ENCODE measurements at places on chromosomes 5 and 9.

DNA sequence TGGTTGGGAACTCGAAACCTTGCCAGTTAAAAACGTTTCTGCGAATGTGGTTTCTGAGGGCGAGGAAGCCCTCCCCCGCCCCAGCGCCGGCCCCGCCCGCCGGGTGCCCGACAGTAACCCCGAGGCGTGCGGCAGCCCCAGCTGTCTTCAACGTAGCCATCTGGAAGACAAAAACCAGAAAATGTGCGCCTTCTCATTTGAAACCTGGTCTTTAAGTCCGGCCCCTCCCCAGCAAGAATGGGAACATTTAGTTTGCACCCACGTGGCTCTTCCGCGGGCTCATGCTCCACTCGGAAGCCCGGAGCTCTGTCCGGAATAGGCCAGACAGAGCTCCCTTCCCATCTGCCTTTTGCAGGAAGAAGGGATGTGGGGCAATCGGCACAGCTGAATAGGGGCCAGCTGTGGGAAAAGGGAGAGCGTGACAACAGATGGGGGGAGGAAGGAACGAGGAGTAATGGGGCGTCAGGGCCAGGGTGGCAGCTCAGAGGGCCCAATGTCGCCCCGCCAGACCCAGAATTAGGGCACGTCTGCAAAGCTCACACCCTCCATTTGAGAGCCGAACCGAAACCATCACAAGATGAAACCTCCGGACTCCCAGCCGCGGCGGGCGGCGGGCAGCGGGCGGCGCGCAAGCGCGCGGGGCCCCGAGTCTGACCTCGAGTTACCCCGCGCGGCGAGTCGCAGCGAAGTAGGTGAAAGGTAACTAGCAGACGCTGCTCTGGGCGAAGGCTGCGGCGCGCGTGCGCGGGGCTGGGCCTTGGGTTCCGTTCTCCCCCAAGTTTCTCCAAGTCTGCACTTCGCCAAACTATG is 63.4 kb upstream of the ABCA1 start:
- DNase-seq: no peak

- no peak for DNase-seq
Measured at GRCh38 chr5:160475864-160476438, 54.3 kb downstream of the PTTG1 start.

GRCh38 chr9:36292641-36293040 is 34.4 kb upstream of the GNE start:
- peak; percentile 48 for DNase-seq

DNA sequence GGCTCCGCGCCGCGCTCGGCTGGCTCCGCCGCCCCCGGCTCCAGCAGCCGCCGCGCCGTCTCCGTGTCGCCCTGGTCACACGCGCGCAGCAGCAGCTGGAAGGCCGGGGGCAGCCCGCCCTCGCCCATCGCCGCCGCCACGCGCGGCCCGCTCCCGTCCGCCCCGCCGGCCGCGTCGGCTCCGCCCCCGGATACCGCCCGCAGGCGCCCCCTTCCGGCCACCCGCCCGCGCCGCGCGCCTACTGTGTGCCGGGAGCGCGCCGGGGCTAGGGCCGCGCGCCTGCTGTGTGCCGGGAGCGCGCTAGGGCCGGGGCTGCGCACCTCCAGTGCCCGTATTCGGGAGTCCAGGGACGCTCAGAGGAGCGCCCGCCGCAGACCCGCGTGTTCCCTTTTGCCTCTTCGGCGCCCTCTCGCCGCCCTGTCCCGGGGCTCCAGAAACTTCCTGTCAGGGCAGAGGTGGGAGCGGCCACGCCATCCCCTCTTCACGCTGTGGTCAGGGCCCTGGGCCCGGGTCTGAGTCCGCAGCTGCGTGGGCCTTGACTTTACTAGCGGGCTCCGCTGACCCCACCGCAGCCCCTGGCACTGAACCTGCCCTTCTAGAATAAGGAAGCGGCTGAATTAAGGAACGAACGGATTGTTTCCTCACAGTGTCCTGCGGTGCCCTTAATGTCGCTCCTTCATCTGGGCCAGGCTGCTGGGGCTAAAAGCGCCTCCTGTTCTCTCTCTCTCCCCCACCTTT is at the start of gene ANKS6:
ANKS6 (minus strand) TSS at position 192 of the 738 bp plus-strand sequence; CDS start at position 128, 64 bp downstream.
- DNase-seq: peak; percentile 95

- peak; percentile 81 for DNase-seq
Measured at GRCh38 chr9:115117999-115118878, at the start of gene TNC. TSS of gene TNC (minus strand) at chr9:115118157. CDS start at chr9:115091018, 27,139 bp downstream.

GRCh38 chr5:60149081-60149480 is 255.6 kb upstream of the PDE4D start:
- DNase-seq: no peak
